NCI-H1092 treated with DMSO at 0.1 percent for 48 hours (cell line): ENCODE measurements at places on chromosomes 1 and 21.

DNA sequence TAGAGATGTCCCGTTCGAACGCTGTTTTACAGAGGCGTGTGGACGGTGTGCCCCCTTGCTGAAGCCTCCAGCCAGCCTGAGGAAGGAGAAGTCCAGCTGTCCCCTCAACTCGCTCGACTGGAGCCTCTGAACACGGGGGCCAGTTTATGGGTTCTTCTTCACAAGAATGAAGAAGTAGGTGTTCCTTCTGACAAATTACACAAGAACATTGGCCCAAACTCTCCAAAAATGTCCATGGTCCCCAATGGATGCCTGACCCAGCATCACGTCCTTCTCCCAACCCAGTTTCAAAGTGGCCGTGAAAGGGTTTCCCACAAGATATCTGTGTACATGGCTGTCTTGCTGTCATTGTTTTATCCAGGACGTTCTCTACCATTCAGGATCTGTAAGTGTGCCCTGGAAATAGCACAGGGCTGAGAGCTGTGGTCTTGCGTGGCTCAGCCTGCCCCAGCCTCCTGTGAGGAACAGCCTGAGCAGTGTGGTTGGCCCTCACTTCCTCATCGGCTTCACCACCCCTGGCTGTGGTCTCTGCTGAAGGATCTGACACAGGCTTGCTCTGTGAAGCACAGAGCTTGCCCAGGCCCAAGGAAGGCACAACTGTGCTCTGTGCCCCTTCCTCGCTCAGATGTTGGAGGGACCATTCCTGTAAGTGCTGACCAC, 1.0 kb upstream of the S100B start:
- no peak for DNase-seq

DNA sequence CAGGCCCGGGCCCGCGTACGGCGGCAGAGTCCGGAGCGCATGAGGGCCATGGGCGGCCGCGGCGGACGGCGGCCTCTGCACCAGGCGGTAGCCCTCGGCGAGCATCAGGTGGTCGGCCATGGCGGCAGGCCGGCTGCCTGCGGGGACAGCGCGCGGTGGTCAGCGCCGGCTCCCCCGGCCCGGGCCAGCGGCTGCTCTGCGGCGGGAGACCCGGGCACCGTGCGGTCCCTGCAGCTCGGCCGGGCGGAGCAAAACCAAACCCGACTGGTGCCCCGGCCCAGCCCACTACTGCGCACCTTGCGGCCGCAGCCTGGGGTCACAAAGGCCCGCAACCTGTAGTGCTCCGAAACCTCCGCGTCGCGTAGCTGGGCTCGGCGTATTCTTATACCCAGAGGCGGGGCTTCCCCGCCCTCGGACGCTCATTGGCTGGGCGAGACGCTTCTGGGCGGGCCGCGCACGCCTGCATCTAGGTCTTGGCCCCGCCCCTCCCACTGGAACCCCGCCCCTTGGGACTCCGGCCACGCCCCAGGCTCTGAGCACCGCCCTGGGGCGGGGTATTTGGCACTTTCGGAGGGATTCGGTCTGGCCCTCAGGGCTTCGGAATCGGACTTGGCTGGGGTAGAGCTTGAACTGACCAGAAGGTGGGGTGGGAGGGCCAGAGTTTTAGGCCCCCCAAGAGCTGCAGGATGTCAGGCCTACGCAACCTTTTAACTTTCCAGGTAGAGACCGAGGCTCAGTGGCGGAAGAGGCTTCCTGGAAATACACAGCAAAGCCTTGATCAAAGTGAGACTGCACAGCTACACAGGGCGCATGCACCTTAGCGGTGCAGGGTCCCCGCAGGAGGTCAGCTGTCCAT, at the start of gene CITED4:
Gene CITED4 (minus strand): TSS at position 356 of the 856 bp plus-strand sequence. CDS start 236 bp downstream, at position 120.
- peak; percentile 94 for DNase-seq

DNA sequence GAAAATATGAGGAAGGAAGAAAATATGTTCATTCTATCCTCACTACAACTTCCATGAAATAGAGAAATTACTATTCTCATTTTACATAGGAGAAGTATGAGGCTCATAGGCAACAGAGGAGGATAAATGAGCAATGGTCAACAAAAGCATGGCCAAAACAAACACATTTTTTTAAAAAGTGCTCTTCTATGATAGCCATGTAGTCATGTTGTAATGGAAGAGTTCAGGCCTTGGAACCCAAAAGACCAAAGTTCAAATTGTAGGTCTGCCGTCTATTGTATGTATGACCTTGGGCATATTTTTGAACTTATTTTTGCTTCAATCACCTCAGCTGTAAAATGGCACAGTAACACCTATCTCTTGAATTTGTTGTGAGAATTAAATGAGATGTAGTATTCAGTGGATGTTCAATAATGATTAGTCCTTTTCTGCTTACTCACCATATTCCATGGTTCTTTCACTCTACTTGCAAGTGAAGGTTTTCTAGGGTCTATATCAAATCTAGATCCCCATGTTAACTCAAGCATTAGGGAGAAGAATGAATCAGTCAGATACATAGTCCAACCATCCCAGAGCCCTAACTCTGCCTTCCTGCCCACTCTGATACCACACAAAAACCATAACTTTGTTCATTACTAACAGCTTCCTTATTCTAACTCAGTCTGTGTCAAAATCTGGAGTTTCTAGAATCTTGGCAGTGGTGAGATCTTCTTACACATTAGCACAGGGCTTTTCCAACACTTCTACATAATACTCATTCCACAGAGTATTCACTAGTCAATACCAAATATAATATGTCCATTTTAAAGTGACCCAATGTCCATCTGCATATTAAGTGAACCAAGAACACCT, 353.2 kb downstream of the PLPP3 start:
- DNase-seq: no peak

DNA sequence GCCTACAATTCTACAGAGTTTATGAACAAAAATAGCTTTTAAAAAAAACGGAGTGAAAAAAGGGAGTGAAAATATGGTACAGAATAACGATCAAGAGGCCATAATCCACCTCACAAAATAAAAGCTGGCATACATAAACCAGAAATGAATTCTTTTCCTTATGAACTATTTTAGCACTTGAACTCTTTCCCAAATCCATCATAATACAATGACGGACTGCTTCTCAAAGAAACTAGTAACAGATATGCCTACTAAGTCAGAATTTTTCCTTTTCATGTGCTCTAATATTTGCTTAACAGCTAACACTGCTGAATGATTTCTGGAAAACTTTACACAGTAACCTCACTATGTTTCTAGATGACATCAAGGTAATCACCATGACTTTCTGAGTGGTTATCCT, 144.0 kb downstream of the EIF4G3 start:
- no peak for DNase-seq

DNA sequence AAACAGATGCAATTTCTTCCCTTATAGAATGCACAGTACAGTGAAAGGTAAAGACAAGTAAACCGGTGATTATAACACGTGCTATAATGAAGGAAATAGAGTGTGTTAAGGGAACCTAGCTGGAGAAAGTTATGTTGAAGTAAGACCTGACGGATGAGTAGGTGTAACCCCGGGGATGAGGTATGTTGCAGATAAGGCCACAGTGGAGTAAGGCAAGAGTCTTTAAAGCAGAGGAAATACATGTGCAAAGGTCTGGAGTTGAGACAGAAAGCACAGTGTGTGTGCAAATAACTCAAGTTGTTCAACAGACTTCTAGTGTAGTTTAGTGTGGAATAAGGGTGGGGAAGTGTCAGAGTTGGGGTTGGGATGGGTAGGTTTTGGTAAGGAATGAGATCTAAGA, 2.9 kb downstream of the DBT start:
- DNase-seq: no peak

GRCh38 chr21:35428001-35428320, 378.9 kb upstream of the RUNX1 start:
- no peak for DNase-seq

- DNase-seq: no peak
These were observed 28.7 kb downstream of the KCNAB2 start for GRCh38 chr1:6074192-6074901.

DNA sequence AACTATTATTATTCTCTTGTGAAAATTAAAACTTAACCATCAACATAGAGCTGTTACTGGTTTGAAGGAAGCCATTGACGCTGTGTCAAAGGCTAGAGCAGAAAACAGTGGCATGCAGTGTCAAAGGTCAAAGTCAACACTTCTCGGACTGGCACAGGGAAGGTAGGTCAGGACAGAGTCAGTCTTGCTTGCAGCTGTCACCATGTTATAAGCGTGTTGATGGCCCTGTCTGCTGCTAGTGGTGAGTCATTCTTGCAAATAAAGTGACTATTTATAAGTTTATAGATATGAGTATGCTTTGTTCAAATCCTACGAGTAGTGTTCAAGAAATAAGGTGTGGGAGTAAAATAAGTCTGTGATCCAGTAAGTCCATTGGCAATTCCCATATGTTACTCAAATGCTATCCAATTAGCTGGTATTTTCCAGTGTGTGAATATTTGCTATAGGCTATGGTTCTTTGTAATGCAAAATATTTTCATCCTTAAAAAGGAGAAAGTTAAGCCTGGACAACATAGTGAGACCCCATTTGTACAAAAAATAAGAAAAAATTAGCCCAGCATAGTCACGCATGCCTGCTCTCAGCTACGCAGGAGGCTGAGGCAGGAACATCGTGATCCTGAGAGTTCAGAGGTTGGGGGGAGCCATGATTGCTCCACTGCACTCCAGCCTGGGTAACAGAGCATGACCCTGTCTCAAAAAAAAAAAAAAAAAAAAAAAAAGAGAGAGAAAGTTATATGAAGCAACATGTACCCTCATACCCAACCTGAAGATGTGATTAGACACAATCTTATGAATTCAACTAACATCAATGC, 26.3 kb upstream of the TINAGL1 start:
- no peak for DNase-seq

- DNase-seq: peak; percentile 39
These were observed 49.3 kb downstream of the ZC3H11B start for GRCh38 chr1:219563568-219563967.

DNA sequence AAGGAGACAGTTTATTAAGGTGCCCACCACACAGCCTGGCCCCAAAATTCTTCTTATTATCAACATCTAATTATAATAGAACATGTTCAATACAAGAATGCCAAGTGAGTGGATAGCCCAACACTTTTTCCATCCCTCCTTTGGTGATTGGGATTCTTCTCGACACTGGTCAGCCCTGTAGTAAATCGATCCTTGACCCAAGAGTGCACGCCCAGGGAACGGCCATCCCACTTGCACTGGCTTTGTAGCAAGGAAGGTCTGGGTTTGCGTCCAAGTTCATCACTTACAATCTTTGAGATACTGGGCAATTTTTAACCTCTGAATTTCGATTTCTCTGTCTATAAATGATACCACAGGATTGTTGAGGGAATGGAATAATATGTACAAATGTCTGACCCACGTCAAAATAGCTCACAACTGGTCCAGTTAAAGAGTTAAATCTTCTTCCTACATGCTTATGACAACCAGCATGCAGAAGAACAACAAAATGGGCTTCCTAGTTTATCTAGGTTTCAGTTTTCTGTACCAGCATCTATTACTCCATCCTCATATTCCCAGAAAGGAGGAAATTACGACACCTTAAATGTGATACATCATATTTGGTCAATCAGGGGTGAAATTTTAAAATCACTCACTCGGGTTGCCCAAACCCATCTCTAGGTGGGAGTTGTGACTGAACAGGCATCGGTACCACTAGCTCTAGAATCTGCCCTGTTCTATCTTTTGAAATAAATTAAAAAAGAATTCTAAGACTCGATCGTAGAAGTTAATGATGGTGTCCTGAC, 161.8 kb downstream of the CLIC6 start:
- DNase-seq: no peak

DNA sequence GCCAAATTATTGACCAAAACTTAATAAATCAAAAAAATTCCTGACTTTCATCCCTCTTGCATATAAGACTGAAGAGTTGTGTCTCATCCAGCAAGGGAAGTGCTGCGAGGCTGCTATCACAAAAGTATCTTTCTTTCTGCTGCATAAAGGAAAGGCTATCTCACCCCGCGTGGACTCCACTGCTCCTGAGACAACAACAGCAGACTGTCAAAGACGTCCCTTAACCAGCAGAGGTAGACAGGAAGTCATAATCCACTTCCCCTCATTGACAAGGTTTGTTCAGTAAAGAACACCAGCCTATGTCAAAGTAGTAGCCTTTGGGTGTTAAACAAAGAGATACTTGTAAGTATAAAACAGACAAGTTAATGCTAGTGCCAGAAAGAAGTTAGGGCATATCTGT, 29.4 kb downstream of the VPS26C start:
- DNase-seq: no peak

- no peak for DNase-seq
These were observed 529 bp upstream of the MARCKSL1 start for GRCh38 chr1:32336591-32336932.

DNA sequence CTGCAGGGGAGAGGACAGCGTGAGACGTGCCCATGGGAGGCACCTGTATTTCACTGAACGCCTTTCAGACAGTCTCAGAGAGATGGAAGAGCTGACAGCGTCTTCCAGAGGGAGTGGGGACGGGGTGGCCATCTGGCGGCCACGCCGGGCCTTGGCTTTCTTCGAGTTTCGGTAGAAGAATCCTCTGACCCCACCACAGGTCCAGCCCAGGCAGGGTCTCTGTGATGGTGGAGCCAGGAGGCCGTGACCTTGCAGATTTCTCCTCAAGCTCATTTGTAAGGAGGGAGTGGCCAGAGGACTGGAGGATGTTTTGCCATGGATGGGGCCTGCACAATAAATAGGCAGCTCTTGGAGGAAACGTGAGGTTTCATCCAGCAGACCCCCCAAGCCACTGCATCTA, 47.6 kb upstream of the ADARB1 start:
- DNase-seq: no peak
